ENCODE measurements at places on chromosomes 2 and 18.

DNA sequence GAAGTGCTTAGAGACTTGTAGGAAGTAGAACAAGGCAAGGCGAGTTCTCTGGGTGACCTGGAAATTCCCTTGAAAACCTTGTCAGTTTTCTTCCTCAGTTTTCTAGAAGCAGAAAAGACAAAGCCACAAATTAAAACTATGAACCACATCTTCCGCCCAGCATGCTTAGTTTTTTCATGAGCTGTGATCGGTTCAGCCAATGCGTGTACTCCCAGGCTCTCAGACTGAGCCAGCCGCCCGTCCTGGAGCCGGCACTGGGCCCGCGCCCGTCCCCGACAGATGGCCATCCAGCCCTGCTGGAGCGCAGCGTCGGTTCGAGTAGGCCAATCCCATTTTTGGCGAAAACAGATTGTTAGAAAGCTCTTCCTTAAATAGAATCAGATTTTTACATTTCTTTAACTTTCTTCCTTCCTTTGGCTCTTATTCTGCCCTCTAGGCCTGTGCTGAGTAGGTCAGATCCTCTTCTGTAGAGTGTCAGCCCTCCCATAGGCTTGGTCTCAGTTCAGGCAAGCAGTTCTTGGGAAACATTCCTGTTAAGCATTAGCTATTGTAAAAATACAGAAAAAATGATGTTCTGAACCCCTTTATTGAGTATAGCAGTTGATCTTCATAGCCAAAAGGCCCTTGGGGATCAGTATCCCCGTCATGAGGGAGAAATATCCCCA, 112.5 kb downstream of the NCK2 start:
- DNase-seq: no peak

DNA sequence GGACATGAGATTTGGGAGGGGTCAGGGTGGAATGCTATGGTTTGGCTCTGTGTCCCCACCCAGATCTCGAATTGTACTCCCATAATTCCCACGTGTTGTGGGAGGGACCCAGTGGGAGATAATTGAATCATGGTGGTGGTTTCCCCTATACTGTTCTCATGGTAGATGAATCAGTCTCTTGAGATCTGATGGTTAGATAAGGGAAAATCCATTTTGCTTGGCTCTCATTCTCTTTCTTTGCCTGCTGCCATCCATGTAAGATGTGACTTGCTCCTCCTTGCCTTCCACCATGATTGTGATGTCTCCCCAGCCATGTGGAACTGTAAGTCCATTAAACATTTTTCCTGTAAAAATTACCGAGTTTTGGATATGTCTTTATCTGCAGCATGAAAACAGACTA, 80.9 kb upstream of the GALNT5 start:
- DNase-seq: no peak

DNA sequence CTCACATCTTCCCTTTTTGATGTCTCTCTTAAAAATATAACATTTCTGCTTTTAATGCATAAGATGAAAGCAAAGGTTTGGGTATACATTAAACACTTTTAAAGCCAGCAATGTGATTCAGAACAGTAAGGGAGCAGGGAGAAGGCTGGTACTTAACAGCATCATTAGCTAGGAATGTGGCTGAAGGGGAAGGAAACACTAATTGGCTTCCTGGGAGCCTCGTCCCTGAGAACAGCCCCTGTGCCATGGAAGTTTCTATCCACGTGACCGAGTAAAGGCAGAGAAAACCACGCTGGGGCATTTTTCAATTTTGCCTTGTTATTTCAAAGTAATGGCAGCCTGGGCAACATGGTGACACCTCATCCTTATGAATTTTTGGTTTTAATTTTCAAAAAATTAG, 109.2 kb upstream of the GPC1 start:
- DNase-seq: no peak

GRCh38 chr2:240401781-240402551, 33.5 kb upstream of the GPC1 start:
- no peak for DNase-seq

GRCh38 chr2:221447310-221447709, 124.8 kb downstream of the EPHA4 start:
- DNase-seq: no peak

GRCh38 chr2:131132729-131133128, 27.6 kb downstream of the PLEKHB2 start:
- no peak for DNase-seq

- DNase-seq: no peak
Observed at GRCh38 chr18:79217979-79218604, 148.9 kb downstream of the ATP9B start.

GRCh38 chr2:135144343-135144742, 92.3 kb downstream of the RAB3GAP1 start:
- DNase-seq: no peak

DNA sequence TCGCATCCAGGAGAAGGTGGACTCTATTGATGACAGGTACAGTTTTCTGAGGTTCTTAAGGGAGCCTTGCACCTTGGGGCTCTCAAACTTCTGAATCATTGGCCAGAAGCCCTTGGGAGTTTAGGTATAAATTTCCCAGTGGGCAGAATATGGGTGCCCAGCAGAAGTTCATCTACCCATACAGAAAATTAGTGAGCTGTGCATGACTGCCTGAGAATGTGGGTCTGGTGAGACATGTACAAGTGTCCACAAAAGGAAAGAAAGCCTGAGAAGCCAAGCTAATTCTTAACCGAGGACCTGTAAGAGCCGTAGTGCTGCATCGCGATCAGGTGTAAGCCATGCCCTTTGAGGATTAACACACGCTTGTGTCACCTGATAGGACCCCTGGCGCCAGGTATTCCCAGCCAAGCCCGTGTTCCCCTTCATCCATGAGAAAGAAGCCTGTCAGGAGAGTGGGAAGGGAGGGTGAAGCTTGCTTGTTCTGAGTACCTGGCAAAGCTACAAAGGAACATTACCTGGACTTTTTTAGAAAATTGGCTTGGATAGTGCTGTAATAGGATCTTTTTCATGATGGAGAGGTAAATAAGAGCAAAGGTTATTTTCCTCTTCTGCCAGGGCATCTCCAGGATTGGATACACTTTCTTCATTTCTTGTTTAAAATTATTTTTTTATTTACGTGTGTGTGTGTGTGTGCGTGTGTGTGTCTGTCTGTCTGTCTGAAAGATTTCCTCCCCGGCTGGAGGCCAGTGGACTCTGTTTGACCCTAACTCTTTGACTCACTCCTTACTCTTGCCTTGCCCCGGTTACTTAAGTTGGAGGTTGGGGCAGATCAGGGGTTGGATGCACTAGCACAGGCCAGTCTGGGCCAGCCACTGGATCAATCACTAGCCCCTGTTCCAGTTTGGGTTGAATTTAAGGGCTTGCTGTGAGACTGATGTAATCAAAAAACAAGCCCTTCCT, 90.4 kb upstream of the EML6 start:
- DNase-seq: no peak

DNA sequence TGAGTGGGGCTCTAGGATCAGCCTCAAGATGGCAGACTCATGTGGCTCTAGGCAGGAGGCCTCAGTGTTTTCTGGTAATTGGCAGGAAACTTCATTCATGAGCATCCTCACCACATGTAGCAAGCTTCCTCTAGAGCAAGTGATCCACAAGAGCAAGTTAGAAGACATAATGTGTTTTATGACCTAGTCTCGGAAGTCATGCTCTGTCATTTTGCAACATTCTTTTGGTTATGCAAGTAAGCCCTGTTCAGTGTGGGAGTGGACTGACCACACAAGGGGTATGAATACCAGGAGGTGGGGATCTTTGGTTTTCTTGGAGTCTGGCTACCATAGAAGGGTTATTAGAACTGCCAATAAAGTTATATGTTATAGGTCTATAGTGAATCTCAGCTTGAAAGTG, 66.8 kb upstream of the STK39 start:
- DNase-seq: no peak

DNA sequence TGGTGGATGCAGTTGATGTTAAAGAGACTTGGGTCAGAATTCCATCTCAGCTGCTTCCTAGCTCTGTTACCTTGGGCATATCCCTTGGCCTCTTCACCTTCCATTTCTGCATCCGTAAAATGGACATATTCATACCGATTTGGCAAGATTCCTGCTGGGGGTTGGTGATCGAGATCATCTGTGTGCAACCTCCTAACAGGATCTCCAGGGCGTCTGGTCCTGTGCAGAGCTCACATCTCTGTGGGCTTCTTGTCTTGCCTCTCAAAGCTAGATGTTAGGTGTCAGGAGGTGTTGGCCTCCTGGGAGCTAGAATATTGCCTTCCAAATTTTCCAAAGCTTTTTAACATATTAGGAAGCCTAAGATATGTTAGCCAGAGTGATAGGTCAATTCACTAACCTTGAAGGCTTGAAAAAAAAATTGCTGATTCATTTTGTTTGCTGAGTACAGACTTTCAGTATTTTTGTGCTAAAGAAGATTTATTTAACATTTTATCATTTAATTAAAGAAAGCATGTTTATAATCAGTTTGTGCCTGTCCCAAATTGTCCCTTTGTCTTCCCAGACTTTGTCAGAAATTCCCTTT, 69.7 kb upstream of the ZNF516 start:
- no peak for DNase-seq

GRCh38 chr2:223010641-223011040, 41.3 kb upstream of the KCNE4 start:
- no peak for DNase-seq

- DNase-seq: no peak
Observed at GRCh38 chr2:129118296-129118695, 799.6 kb upstream of the HS6ST1 start.

DNA sequence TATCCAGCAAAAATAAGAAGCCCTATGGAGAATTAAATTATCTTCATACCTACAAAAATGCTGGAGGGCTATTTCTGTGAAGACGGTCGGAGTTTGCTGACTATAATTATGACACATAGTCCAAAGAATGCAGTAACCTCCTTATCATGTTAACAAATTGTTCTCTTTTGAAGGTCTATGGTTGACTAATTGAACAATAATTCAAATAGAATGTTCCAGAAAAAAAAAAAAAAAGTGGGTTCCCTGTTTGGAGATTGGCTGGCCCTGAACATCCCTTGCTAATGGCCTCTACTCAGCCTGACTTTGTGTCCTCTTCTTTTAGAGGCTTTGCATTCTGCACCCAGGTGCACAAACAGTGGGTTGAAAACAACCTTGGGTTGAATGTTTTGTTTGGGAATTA, 82.8 kb upstream of the CCBE1 start:
- no peak for DNase-seq

DNA sequence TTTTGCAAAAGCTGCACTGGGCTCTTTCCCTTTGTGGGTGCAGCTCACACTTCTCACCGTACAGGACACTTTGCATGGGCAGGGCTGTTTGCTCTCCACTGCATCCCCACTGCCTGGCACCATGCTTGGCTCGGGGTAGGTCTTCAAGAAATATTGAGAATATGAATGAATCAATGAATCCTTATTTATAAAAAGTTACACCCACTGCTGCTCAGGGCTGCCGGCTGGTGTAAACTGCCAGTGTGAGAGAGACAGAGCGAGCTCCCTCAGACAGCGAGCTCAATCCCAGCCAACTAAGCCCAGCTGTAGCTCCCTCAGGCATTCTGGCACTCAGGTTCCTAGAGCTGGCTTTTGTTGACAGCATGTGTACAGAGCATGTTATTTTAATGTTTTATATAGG, 3.4 kb downstream of the TMEM185B start:
- no peak for DNase-seq

DNA sequence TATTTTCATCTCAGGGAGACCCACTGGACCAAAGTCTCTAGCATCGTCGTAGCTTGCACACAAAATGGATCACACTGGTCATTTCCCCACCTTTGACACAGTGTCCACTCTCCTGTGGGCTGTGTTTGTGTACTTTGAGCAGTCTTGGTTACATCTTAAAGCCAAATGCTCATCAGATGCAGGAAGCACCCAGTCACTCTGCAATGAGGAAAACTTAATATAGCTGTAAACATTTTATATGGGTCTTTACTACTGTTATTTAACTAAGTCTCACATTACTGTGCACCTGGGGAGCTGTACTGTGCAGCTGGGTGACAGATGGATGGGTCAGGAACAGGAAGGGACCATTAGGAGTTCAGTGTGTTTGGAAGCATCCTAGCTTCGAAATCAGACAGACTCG, 109.0 kb upstream of the CXCR4 start:
- no peak for DNase-seq

GRCh38 chr2:196066291-196067087, 2.1 kb downstream of the DNAH7 start:
- no peak for DNase-seq

DNA sequence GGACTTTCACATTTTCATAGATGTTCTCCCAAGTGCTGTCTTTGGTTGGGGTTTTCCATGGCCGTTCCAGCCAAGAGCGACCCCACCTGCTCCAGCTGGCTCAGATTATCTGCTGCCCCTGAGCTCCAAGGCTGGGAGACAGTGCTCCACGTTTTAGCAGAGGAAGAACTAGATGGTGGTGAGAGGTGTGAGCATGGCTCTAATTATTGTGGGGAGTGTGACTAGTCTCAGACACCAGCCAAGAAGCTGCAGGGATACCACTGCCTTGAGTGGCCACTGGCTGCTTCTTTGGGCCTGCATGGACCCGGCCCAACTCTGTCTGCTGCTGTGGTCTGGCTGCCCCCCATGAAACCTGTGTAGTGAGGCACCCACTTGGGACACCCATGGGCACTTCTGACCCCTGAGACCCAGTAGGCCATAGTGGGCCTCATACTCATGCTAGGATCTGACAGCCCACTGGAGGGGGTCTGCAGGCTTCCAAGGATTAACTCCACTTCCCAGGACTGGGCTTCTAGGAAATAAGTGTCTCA, 2.8 kb upstream of the NCL start:
- no peak for DNase-seq

DNA sequence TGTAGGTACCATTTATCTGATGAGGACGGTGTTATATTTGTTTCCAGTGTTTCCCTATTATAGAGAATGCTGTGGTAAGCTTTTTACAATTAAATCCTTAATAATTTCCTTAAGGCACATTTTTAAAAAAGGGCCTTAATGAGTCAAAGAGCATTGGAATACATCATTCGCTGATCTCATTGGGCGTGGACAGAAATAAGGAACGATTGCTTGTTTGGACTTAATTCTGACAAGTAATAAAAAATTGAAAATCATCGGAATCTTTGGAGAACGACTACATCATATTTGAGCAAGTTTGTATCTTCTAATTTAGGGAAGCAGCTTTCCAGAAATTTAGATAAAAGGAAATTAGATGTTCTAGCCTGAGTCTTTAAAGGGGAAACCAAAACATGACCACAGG, 11.3 kb downstream of the AGPS start:
- no peak for DNase-seq

- peak; percentile 77 for DNase-seq
Observed at GRCh38 chr18:57881818-57882413, 78.8 kb upstream of the ATP8B1 start.

All from WERI-Rb-1 (cell line).